Fibroblast of skin of left quadriceps (primary cell): ENCODE measurements at places on chromosomes 1 and 21.

- no peak for DNase-seq
These were observed 1592.9 kb downstream of the MRPL39 start for GRCh38 chr21:24014381-24014780.

GRCh38 chr1:203152158-203153034 lies 23.2 kb downstream of the MYBPH start:
- no peak for DNase-seq

DNA sequence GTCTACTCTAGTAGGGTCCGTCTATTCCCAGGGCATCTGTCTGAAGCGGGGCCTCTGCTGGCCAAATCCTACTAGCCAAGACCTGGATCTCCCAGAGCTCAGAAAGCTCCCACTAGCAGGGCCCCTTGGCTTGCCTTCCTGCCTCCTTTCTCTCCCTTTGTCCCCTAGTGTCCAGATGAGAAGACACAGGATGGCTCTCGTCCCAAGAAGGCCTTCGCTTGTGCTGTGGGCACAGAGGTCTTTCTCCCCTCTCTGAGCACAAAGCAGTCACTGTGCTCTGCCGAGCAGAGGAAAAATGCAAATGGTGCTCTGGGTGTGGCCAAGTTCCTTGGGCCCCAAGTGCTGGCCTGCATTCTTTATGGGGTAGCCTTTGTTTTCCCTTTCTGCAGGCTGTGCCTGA lies 13.0 kb upstream of the GPR137B start:
- DNase-seq = no peak

DNA sequence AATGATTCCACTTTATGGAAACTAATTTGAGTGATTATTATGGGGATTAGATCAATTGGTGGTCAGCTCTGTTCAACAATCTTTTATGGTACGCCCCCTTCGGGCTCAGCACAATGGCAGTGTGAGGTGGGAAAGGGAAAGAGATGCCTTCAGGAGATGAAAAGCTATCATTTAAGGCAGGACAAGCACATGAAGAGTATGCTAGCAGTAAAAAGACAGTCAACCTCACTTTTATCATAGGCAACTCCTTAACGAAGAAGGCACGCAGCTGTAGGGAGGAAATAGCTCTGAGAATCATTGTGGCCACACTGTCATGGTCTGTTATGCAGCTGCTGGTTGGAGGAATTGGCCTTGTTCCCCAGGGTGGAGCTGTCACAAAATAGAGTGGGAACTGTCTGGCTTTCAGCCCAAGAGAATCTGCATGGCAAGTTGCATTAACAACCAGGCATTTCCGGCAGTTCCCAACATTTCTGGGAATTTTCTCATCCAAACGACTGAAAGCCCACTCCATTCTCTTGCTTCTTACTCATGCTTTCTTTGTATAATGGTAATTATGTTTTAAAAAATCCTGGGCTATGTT lies 54.4 kb upstream of the BCL10 start:
- DNase-seq = peak; percentile 97

DNA sequence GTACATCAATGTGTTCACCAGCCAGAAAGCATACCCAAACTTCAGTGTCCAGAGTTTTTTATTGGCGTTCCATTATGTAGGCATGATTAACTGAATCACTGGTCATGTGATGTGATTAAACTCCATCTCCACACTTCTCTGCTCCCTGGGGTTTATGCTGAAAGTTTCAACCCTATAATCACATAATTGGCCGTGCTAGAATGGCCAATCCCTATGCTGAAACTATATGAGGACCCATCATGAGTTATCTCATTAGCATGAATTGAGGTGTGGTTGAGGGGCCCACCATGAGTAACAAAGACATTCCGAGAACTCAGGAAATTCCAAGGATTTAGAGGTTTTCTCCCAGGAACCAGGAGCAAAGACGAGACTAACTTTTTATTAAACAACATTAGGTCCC lies 31.8 kb upstream of the FBXO28 start:
- DNase-seq = no peak

DNA sequence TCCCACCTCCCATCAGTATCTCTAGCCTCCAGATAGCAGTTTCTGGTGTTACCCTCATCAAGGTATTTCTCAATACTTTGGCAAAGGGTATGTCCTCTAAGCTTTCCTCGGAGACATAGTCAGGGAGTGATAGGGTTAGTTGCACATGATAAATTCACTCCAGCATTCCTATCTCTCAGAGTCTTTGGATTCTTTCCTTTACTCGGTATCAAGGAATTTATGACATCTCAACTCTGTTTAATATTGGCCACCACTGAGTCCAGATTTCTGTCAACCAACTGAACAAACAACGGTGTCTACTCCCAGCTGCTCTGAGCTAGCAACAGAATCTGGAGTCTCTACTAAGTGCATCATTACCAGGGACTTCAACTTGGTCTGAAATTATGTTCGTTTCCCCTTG lies 233.4 kb downstream of the TM2D1 start:
- DNase-seq = peak; percentile 20
